ENCODE measurements at places on chromosomes 7 and 10.

DNA sequence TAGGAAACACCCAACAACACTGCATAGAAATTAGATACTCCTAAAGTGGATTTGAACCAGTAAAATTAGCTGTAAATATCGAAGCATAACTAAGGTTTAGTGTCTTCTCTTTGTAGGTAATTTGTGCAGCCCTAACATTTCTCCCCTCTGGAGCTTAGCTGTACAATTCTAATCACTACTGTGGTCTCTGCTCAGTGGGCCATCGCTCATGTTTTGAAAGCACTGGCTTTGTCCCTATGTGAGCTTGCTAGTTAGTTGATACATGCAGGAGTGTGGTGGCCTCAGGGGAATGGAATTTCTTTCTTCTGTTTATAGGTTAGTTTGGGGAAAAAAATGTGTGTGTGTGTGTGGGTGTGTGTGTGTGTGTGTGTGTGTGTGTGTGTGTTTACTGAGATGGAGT is 373.1 kb downstream of the DPP6 start:
- no peak for DNase-seq

- no peak for DNase-seq
Observed at GRCh38 chr10:104445359-104445758, 91.7 kb downstream of the CFAP58 start.

- DNase-seq = no peak
Observed at GRCh38 chr10:119407254-119407777, 135.2 kb downstream of the RGS10 start.

GRCh38 chr10:130022086-130022485 is 58.0 kb upstream of the EBF3 start:
- no peak for DNase-seq

DNA sequence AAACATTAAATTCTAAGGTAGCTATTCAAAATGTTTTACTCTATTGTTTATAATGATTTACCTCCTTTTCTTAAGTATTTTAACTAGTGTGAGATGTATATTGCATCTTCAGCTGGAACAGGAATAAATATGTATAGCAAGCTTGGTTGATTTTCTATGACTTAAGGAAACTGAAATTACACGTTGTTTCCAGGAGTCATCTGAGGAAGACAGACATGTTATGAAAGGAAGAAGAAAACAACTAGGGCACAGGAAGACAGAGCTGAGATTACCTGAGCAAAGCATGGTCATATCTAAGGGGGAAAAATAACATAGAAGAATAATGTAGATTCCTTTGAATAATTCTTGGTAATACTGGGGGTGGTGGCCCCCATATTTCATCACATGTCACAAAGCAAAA is 210.9 kb upstream of the SEMA3E start:
- no peak for DNase-seq

DNA sequence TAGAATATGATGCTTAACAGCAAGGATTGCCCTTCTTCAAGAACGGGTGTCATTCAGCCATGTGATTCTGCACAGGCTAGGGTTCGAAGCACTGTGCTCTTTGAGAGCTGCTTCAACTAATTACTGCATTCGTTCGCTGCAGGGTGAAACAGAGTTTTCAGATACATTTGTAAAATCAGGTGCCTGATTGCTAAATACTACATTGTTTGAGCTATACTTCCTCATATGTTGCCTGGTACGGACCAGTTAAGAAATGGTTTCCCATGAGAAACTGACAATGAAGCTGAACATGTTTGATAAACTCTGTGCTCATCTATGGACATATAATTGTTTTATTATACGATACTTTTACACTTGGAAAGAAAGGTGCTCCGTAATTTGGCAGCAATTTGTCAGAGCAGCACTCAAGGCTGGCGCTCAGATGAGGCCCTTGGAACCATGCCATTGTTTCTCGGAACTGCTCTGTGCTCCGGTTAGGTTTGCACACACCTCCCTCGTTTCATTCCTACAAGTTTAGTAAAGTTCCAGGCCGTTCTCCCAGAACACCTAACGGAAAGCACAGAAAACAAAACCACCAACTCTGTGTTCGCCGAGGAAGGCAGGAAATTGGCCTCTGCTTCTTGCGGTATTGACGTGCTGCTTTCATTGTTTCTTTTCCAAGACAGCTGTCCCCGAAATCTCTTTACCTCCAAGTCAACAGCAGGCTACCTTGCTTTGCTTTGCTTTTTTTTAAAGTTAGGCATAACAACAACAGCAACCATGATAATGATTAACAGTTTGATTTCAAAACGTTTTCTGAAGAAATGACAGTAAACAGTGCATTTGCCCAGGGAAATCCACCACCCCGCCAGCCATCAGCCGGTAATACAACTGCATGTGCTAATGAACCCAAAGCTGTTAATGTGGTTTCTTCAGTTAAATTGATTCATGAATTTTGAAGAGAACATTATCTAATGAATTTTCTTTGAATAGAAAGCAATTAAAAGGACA is 206.9 kb downstream of the EBF3 start:
- no peak for DNase-seq

- no peak for DNase-seq
Observed at GRCh38 chr7:137987018-137987349, 14.9 kb downstream of the CREB3L2 start.

DNA sequence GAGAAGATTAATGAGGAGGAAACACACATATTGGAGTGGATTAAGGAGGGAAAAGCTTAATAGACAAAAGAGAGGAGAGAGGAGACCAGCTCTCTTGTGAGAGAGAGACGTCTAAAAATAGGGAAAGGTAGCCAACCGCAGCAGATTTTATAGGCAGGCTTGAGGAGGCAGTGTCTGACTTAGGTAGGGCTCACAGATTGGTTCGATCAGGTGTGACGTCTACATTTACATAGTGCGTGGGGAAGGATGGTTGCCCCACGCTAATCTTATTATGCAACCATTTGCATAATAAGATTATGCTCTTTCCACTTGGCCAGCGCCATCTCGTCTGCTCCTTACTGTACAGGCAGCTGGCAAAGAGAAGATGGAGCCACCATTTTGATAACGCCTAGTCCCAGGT is 122.0 kb downstream of the MARCHF5 start:
- no peak for DNase-seq

Data from pulmonary artery endothelial cell (primary cell).